Muscle of leg (tissue), 16 donors: ENCODE measurements at places on chromosomes 11 and 22. TPM values are rescaled to one million over a fixed set of nuclear protein-coding genes. Genes with fewer than 3 reads are reported as not detected.

The CCDC88B gene
- total RNA-seq, result 2.8 TPM

The RBMXL2 gene
- 0.04 TPM for total RNA-seq

DNA sequence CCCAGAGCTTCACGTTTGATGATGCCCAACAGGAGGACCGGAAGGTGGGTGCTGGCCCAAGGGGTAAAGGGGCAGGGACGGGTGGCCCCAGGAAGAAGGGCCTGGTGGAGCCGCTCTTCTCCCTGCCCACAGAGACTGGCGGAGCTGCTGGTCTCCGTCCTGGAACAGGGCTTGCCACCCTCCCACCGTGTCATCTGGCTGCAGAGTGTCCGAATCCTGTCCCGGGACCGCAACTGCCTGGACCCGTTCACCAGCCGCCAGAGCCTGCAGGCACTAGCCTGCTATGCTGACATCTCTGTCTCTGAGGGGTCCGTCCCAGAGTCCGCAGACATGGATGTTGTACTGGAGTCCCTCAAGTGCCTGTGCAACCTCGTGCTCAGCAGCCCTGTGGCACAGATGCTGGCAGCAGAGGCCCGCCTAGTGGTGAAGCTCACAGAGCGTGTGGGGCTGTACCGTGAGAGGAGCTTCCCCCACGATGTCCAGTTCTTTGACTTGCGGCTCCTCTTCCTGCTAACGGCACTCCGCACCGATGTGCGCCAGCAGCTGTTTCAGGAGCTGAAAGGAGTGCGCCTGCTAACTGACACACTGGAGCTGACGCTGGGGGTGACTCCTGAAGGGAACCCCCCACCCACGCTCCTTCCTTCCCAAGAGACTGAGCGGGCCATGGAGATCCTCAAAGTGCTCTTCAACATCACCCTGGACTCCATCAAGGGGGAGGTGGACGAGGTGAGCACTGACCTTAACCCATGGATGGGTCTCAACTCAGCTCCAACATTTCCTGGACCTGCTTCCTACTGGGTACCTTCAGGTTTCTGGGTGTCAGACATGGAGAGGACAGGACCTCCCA, 2.0 kb downstream of the RIC8A start:
- H3K27me3 ChIP-seq, result no peaks in the 10 kb centered on the region
- peak; percentile 14 for DNase-seq
- H3K4me3 ChIP-seq, result peak overlapping the region; percentile 95
- peaks cover 61% of the 10 kb centered on the region for H3K36me3 ChIP-seq
- peaks cover 40% of the 10 kb centered on the region for H3K4me1 ChIP-seq

- no peaks in the 10 kb centered on the region for H3K27me3 ChIP-seq
- no peak overlapping the region for H3K27ac ChIP-seq
These were observed 65.4 kb downstream of the SMIM38 start for GRCh38 chr11:69221086-69221485.

DNA sequence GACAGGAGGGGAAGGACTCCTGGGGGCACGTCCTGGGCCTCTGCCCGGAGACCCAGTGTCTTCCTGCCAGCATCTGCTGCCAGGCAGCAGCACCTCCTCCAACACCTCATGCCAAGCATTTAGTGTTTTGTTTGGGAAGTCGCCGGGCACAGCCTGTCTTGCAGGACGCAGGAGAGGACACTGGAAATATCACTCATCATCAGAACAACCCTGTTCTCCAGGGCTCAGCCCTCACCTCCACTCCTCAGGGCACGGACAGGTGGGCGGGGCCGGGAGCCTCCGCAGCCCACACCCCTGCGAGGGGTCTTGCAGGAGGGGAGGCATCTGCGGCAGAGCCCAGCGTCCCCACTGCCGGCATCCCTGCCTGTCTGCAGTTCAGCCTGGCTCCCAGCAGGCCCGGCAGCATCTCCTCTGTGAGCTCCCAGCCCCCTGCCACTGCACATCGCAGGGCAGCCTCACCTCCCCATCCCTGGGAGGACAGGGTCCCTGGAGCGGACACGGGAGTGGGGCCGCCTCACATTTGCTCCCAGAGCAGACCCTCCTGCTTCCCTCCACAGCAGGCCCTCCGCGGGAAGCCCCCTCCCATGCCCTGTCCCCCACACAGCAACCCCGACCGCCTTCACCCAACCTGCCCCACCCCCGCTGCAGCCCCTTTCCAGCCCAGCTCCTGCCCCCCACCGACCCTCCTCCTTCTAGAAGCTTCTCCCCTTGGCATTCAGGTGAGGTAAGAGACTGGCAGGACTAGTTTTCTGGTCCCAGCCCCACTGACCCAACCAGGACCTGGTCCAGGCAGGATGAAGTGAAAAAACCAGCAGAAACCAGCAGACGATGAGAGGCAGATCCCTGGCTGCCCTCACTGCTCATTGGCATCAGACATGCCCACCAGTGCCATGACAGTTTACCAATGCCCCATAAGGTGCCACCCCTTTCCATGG, 72.7 kb downstream of the BRD1 start:
- H3K27me3 ChIP-seq, result no peaks in the 10 kb centered on the region
- no peak for DNase-seq
- H3K4me1 ChIP-seq, result no peaks in the 10 kb centered on the region
- no peak overlapping the region for H3K4me3 ChIP-seq

DNA sequence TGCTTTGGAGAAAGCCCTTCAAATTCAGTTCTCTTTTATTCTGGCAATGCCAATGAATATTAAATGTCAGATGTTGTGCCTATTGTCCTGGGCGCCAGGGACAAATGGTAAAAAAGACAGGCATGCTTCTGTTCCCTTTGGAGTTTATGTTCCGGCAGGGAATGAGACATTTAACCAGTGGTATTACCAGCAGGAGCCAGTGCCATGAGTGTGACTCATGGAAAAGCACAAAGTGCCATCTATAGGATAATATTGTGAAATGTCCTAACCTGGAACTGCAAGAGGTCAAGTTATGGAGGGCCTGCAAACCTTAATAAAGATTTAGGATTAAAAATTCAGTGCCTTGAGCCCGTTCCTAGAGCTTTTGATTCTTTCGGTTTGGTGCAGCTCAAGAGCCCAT, 39.5 kb downstream of the REXO2 start:
- H3K4me3 ChIP-seq, result no peak overlapping the region
- H3K27me3 ChIP-seq, result no peaks in the 10 kb centered on the region
- H3K27ac ChIP-seq, result no peak overlapping the region
- DNase-seq, result no peak
- no peaks in the 10 kb centered on the region for H3K4me1 ChIP-seq
- H3K36me3 ChIP-seq, result no peaks in the 10 kb centered on the region

DNA sequence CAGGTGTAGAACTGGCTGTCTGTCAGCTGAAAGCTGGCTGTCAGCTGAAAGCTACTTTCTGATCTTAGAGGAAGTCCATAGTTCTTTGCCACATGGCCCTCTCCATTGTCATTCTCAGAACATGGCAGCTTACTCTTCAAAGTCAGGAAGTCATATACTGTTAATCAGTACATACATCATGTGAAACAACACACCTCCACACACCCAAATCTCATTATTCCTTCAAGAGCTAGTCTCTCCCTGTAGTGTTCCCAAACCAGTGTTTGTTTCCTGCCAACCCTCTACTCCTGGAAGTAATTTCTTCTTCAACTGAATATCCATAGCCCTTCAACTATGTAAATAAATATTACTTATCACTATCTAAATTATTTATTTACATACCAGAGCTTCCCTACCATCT, 58.9 kb downstream of the OR5AK2 start:
- H3K4me3 ChIP-seq, result no peak overlapping the region
- no peaks in the 10 kb centered on the region for H3K36me3 ChIP-seq
- no peaks in the 10 kb centered on the region for H3K4me1 ChIP-seq
- H3K27ac ChIP-seq, result no peak overlapping the region
- H3K27me3 ChIP-seq, result no peaks in the 10 kb centered on the region
- DNase-seq, result no peak

DNA sequence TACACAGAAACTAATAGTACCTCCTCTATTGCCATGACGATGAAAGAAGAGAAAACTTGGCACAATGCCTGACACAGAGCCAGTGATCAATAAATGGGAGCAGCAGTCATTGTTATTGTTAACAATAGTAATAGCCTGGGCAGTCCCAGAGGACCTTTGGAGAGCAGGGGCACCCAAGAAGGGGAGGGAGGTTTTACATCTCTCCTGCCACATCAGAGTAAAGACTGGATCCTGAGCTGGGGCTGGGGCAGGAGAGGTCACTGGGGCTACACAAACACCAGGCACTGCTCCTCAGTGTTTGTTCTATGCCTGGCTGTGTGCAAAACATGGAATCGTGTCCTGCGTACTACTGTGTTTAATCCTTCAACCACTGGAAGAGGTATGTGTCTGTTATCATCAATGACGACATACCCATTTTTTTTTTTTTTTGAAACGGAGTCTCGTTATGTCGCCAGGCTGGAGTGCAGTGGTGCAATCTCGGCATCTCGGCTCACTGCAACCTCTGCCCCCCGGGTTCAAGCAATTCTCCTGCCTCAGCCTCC, 25.0 kb upstream of the CREB3L1 start:
- H3K36me3 ChIP-seq, result no peaks in the 10 kb centered on the region
- H3K4me1 ChIP-seq, result peaks cover 7% of the 10 kb centered on the region
- H3K4me3 ChIP-seq, result no peak overlapping the region
- H3K27me3 ChIP-seq, result no peaks in the 10 kb centered on the region
- no peak for DNase-seq

DNA sequence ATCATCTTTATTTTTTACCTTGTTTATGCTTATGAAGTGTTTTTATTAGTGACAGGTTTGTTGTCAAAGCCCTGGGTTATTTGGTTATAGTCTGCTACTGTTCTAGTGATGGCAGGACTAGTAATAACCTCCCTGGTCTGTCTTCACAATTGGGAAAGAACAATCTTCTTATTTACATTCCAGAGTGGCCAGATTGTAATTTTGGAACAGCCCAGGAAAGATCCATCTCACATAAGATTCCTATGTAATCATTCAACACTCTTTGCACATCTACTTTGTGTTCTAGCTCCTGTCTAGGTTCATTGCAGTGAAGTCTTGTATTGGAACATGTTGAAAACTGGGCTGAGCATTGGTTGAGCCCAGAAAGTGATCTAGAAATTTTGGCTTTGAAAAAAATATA, 63.8 kb downstream of the CYB5R2 start:
- H3K36me3 ChIP-seq, result peaks cover 17% of the 10 kb centered on the region
- no peak overlapping the region for H3K27ac ChIP-seq
- DNase-seq, result no peak
- no peaks in the 10 kb centered on the region for H3K4me1 ChIP-seq
- H3K27me3 ChIP-seq, result no peaks in the 10 kb centered on the region
- H3K4me3 ChIP-seq, result no peak overlapping the region
